ENCODE measurements at places on chromosomes 4 and X.

GRCh38 chr4:167105857-167106256 lies 128.4 kb downstream of the SPOCK3 start:
- no peak for DNase-seq

- DNase-seq = no peak
Measured at GRCh38 chr4:110138551-110138950, 59.9 kb downstream of the ELOVL6 start.

- no peak for DNase-seq
Measured at GRCh38 chrX:28278726-28279125, 297.5 kb upstream of the DCAF8L1 start.

DNA sequence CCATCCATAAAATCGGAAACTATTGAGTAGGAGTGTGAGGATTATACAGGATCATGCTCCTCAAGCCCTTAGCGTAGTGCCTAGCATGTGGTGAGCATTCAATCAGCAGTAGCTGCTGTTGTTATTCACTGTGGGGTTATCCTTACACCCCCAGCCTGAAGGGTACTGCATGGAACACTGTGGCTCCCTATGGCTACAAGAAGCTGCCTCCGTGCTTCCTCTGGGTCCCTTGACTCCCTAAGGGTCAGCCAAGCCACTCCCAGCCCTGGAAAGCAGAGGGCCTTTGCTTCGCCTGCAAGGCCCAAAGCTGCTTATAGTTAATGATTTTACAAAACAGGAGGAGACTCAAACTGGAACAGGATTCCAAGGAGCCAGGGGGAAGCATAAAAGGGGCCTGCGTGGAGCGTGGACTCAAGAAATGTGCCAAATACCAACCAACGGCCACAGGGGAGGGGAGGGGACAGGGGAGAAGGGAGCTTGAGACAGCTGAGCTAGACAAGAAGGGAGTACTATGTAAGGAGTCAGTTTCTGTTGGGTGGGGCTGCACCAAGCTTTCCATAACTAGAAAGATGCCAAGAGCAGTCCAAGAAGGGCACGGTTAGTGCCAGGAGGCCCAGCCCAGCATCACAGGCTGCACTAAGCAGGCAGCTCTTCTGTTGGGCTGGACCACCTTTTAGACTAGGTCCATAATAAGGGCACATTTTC lies 15.9 kb downstream of the SEPTIN6 start:
- DNase-seq = no peak

DNA sequence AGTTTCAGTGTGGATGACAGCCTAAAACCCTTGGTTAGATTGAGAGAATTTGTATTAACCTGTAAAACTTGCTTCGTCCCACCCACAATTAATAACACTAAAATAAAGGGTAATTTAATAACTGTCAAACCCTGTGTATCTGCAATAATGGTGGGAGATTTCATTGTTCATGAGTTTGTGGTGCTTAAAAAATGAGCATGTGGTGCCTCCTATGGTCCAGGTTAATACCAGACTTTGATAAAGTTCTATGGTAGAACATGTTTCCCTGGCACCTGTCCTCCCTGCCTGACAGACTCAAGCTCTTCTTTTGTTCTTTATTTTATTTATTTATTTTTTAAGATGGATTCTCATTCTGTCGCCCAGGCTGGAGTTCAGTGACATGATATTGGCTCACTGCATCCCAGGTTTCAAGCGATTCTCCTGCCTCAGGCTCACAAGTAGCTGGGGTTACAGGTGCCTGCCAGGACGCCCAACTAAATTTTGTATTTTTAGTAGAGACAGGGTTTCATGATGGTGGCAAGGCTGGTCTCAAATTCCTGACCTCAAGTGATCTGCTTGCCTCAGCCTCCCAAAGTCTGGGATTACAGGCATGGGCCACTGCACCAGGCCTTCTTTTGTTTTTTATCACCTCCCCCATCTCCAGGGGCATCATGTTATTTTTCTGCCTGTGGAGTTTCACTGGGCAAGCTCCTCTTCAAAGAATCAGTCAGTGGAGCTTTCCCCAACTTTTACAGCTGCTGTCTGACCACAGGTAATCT lies 289.2 kb downstream of the NR3C2 start:
- DNase-seq = no peak

GRCh38 chr4:40182001-40182400 lies 14.8 kb upstream of the RHOH start:
- no peak for DNase-seq

DNA sequence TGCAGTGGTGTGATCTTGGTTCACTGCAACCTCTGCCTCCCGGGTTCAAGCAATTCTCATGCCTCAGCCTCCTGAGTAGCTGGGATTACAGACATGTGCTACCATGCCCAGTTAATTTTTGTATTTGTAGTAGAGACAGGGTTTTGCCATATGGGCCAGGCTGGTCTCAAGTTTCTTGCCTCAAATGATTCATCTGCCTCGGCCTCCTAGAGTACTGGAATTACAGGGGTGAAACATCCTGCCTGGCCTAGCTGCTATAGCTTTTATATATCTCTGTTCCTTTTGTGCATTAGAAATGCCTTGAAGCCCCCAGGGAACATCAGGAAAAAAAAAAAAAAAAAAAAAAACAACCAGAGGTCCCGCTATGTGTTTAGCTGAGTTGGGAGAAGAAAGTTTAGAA lies 34.8 kb downstream of the UBE2K start:
- DNase-seq = peak; percentile 64

DNA sequence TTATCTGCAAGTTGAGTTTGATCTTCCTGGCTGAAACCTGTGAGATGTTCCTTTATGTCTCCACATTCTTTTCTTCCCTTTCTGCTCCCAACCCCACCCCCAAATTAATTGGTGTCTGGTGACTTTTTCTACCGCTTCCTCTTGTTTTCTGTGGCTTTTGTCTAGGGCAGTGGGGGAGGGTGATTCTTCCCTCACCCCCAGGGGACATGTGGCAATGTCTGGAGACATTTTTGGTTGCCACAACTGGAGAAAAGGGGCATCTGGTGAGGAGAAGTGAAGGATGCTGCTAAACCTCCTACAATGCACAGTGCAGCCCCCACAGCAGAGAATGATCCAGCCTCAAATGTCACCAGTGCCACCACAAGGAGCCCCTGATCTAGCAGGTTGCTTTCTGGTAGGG lies 152.9 kb downstream of the NHS start:
- DNase-seq = no peak

- no peak for DNase-seq
Measured at GRCh38 chrX:145405012-145405411, 157.7 kb downstream of the SPANXN1 start.

GRCh38 chrX:43562372-43562771 lies 93.7 kb upstream of the MAOA start:
- no peak for DNase-seq

- DNase-seq = no peak
Measured at GRCh38 chr4:86506591-86506990, 87.5 kb upstream of the PTPN13 start.

DNA sequence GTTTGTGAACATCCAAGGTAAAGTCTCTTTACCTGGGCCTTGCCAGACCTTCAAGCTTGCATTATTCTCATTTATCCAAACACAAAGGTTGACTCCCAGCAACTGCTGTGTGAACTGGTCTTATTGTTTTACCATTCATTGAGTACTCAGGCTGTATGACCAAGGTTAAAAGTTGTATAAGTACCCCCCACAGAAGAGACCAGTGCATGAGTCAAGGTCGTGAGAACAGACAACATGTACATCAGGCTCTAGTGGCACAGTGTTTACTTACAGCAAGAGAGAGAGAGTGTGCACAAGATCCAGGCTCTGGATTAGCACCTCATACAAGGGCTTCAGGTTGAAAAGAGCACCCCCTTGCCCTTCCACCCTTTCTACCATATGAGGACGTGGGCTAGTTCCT lies 77.4 kb upstream of the EFNB1 start:
- no peak for DNase-seq

GRCh38 chrX:154348114-154348531 lies 26.3 kb downstream of the FLNA start:
- no peak for DNase-seq

DNA sequence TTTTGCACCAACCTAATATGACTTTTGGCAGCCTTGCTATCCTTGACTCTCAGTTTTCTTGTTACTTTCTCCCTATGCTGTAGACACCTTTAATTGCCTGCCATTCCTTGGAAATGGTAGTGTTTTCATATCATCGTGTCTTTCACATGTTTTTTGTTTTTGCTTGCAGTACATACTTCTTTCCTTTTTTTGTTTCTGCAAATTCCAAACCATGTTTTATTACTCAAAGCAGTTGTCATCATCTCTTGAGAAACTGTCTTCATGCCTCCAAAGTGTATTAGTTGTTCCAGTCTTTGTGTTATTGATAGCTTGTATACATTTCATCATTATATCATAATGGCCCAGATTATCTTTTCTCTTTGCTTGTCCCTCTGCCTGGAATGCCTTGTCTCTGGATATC lies 57.1 kb downstream of the PDLIM5 start:
- DNase-seq = peak; percentile 56

- DNase-seq = peak; percentile 90
Measured at GRCh38 chr4:56958111-56958517, 19.3 kb downstream of the NOA1 start.

DNA sequence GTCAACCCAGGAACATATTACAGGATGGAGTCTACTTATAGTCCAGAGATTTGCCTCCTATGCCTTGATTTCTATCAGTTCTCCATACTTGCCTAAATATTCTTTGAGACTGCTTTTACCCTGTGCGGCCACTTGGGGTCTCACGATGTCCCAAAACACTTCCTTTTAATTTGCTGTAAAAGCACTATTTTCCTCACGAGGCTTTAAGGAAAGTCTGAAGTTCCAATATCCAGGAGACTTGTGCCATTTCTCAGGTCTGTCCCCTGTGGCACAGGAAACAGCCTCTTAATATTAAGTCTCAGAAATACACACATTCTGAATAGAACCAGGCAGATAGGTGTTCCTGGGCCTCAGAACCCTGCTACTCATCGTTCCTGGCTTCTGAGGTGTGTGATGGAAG lies 142.9 kb downstream of the TMEM164 start:
- DNase-seq = no peak

- DNase-seq = no peak
Measured at GRCh38 chrX:47226071-47226470, 6.7 kb upstream of the USP11 start.

- DNase-seq = no peak
Measured at GRCh38 chrX:133335027-133335426, 80.3 kb downstream of the GPC4 start.

GRCh38 chr4:156962528-156962974 lies 9.0 kb downstream of the PDGFC start:
- DNase-seq = peak; percentile 51

GRCh38 chr4:183987987-183988392 lies 82.9 kb downstream of the STOX2 start:
- peak; percentile 40 for DNase-seq

- DNase-seq = no peak
Measured at GRCh38 chr4:66974665-66975064, 570.6 kb downstream of the CENPC start.

GRCh38 chr4:125750399-125750798 lies 435.6 kb downstream of the FAT4 start:
- DNase-seq = no peak

DNA sequence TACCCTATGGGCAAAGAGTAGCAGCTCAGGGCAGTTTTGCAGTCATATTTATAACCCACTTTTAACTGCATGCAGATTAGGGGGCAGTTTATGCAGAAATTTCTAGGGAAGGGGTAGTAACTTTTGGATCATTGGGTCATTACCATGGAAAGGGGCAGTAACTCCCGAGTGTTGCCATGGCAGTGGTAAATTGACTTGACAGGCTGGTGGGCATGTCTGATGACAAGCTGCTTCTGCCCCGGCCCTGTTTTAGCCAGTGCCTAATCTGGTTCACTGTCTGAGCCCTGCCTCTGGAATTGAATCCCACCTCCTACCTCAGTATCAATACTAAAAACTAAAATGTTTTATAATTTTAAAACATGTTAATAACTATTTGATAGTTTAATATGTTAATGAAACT lies 362.1 kb upstream of the ATOH1 start:
- no peak for DNase-seq

DNA sequence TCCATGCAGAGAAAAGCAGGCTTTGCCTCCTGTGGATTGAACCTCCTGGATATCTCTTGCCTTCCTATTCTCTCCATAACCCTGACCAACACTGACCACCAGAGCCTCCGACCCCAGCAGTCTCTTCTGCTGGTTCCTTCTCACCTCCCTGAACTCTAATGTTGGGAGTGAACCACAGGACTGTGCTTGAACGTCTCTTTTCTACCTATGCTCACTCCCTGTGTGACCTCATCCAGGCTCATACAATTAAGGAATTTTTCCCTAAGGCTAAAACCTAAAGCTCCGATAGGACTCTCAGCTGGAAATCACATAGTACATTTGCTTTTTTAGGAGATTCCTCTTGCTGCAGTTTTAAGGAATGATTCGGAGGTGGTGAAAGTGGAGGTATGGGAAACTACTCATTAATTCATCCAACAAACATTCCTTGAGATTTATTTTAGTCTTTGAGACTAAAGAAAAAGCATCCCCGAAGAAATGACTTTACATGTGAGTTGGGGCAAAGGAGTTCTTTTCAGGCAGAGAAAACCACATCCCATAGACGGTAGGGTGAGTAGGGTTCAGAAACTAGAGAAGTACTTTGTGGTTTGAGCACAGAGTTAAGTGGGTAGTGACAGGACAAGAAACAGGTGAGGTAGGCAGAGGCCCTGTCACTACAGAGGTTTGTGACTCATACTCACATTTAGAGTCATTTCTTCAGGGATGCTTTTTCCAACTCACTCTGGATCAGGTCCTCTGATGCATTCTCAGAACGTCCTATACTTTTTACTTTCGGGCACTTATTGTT lies 30.8 kb downstream of the NDNF start:
- no peak for DNase-seq

- DNase-seq = peak; percentile 85
Measured at GRCh38 chr4:185738038-185738552, 73.9 kb downstream of the SORBS2 start.

DNA sequence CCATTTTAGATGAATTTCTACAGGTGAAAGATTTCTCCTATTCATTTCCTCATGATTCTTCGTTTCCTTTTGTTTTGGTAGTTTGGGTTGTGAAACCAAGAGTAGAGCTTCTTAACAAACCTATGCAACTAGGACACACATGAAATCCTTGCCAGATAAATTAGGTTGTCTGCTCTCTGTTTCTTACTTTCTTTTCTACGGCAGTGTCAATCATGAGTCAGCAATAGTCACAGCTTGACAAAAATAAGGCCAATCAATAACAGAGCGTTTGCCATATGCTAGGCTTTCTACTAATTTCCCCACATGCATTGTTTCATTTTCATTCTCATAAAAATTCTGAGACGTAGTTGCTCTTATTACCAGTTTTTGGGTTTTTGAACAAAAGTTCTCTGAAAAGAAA lies 20.3 kb downstream of the CLRN2 start:
- no peak for DNase-seq

GRCh38 chr4:89298788-89299152 lies 8.8 kb downstream of the GPRIN3 start:
- no peak for DNase-seq

GRCh38 chrX:17376431-17377077 lies 1.6 kb downstream of the NHS start:
- DNase-seq = no peak

- DNase-seq = no peak
Measured at GRCh38 chr4:3202836-3203820, 45.8 kb upstream of the MSANTD1 start.

DNA sequence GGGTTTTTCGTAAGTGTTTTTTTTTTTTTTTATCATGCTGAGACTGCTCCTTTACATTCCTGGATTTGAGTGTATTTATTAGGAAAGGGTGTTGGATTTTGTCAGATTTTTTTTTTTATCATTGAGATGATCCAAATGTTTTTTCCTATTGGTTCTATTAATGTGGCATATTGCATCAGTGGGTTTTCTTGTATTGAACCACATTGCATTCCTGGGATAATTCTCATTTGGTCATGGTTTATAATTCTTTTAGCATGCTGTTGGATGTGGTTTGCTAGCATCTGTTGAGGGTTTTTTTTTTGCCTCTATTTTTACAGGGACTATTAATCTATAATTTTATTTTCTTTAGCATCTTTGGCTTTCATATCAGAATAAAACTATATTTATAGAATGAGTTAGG lies 28.8 kb downstream of the COL4A5 start:
- peak; percentile 51 for DNase-seq
